ENCODE measurements at places on chromosomes 7 and 10.
A peak's percentile ranks its signal among the peaks of the same experiment; 100 is the strongest.

DNA sequence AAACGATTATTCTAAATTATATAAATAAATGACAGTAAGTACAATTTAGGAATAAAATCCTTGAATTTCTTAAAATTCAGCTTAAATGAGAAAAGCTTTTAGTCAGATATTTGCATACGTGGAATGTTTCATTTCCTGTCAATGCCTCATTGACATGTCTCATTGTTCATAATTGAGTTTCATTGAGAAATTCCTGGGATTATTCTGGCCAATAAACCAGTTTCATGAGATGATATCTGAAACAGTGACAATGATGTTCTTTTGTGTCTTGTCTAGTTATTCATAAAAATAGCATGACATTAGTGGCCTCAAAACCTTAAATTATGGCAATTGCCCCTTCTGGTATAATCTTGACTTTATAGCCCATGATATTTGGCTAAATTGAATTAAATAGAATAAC lies 95.8 kb downstream of the DKK1 start:
- DNase-seq = no peak

GRCh38 chr10:5812283-5813090 lies 747 bp downstream of the GDI2 start:
- peak; percentile 47 for DNase-seq

DNA sequence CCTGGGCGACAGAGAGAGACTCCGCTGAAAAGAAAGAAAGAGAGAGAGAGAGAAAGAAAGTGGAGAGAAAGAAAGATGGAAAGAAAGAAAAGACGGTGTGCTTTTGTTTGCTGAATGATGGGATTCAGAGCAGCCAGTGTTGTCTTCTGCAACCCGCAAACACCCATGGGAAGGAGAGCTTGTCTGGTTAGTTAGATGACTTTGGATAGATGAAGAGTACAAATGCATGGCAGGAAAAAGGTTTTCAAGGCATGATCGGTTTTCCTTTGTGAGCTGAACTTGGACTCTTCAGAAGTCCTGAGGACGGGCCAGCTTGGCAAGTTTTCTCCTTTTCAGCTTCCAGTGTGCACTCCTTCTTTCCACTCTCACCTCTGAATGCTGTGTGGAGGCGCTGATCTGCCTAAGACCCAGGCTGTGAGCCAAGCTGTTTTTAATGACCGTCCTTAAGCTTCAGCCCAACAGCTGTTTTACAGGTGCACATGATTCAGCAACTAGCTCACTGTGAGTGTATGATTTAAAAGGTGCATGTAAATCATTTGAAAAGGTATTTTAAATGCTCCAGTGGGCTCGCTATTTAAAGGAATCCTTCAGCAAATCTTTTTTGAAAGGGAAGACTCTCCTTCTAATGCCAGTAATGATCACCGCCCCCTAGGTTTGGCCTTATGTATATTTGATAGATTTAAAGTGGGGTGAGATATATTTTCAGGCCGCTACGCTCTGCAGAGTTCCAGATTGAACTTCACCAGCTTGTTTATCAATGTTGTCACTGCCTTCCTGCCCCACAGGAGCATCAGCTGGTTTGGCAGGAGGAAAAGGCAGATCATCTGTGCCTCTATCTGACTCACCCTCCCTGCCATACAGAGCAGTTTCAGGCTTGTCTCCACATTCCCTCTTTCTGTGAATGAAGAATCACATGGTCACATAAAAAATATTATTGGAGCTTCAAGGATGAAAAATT lies 115.0 kb downstream of the PLXDC2 start:
- DNase-seq = peak; percentile 87

GRCh38 chr10:51879238-51879637 lies 179.8 kb upstream of the CSTF2T start:
- peak; percentile 97 for DNase-seq

DNA sequence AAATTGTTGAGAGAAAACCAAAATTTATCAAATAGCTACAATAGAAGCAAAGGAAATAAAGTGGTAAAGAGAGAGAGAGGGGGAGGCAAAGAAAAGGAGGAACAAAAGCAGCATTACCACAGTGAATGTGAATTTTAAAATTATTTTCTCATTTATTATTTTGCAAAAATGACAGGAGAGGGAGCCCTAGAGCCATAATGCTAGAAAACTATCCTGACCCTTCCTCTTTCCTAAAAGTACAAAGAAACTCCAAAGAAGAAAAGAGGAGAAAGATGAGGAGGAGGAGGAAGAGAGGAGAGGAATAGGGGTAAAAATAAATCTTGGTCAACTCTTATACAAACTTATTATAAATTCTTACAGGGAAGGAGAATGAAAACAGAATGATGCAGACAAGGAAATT lies 921.5 kb downstream of the NRG3 start:
- DNase-seq = peak; percentile 2

GRCh38 chr7:22214000-22214399 lies 143.0 kb downstream of the RAPGEF5 start:
- DNase-seq = no peak

DNA sequence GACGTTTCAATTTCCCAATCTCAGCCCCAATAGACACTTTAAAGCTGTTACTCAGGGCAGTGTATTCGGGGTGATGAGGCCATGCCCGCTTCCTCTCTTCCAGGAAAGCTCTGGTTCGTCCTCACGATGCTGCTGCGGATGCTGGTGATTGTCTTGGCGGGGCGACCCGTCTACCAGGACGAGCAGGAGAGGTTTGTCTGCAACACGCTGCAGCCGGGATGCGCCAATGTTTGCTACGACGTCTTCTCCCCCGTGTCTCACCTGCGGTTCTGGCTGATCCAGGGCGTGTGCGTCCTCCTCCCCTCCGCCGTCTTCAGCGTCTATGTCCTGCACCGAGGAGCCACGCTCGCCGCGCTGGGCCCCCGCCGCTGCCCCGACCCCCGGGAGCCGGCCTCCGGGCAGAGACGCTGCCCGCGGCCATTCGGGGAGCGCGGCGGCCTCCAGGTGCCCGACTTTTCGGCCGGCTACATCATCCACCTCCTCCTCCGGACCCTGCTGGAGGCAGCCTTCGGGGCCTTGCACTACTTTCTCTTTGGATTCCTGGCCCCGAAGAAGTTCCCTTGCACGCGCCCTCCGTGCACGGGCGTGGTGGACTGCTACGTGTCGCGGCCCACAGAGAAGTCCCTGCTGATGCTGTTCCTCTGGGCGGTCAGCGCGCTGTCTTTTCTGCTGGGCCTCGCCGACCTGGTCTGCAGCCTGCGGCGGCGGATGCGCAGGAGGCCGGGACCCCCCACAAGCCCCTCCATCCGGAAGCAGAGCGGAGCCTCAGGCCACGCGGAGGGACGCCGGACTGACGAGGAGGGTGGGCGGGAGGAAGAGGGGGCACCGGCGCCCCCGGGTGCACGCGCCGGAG lies 2.6 kb downstream of the GJD4 start:
- DNase-seq = no peak

GRCh38 chr7:159078911-159079270 lies 65.8 kb downstream of the VIPR2 start:
- DNase-seq = no peak

DNA sequence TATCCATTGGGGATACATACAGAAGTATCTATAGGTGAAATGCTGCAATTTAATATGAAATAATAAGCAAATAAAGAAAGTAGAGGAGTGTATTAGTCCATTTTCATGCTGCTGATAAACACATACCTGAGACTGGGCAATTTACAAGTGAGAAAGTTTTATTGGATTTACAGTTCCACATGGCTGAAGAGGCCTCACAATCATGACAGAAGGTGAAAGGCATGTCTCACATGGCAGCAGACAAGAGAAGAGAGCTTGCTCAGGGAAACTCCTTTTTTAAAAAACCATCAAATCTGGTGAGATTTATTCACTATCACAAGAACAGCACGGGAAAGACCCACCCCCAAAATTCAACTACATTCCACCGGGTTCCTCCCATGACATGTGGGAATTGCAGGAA lies 82.8 kb upstream of the TRIM24 start:
- DNase-seq = peak; percentile 67

GRCh38 chr7:74306004-74306729 lies 17.0 kb downstream of the CLIP2 start:
- DNase-seq = no peak

DNA sequence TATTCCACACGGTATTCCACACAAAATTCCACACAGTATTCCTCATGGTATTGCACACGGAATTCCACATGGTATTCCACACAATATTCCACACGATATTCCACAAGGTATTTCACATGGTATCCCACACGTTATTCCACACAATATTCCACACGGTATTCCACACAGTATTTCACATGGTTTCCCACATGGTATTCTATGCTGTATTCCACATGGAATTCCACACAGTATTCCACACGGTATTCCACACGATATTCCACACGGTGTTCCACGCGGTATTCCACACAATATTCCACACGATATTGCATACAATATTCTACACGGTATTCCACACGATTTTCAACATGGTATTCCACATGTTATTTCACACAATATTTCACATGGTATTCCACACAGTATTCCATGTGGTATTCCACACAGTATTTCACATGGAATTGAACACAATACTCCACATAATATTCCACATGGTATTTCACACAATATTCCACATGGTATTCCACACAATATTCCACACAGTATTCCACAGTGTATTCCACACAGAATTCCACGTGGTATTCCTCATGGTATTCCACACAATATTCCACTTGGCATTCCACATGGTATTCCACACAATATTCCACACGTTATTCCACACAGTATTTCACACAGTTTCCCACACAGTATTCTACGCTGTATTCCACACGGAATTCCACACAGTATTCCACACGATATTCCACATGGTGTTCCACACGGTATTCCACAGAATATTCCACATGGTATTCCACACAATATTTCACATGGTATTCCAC lies 136.0 kb upstream of the CHST15 start:
- DNase-seq = no peak

DNA sequence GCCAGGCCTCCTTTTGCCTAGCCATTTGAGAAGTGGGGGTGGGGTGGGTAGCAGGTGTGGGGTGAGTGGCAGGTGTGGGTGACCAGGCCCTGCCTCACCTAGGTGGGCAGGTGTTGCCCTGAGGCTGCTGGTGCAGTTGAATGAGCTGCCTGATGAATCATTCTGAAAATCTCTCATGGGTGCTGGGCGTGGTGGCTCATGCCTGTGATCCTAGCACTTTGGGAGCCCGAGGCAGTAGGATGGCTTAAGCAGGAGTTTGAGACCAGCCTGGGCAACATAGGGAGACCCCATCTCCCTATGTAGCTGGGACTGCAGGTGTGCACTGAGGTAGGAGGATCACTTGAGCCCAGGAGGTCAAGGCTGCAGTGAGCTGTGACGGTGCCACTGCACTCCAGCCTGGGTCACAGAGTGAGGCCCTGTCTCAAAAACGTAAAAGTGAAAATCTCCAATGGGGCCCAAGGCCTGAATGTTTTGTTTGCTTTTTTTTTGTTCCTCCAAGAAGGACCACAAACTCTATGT lies 17.7 kb downstream of the TSPAN14 start:
- peak; percentile 89 for DNase-seq

GRCh38 chr10:27822301-27822700 lies 76.7 kb upstream of the MKX start:
- peak; percentile 20 for DNase-seq

DNA sequence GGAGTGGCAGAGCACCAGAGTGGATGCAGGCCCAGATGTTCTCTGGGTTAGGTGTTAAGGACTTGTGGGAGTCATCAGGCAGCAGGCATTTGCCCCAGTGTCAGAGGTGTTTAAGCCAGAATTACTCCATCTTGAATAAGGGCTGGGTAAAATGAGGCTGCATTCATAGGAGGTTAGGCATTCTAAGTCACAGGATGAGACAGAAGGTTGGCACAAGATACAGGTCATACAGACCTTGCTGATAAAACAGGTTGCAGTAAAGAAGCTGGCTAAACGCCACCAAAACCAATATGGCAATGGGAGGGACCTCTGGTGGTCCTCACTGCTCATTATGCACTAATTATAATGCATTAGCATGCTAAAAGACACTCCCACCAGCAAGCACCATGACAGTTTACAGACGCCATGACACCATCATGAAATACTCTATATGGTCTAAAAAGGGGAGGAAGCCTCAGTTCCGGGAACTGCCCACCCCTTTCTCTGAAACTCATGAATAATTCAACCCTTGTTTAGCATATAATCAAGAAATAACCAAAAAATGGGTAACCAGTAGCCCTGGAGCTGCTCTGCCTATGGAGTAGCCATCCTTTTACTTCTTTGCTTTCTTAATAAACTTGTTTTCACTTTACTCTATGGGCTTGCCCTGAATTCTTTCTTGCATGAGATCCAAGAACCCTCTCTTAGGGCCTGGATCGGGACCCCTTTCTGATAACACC lies 882 bp upstream of the LRRC61 start:
- DNase-seq = peak; percentile 40

GRCh38 chr10:72085864-72086465 lies 2.4 kb downstream of the SPOCK2 start:
- DNase-seq = no peak

GRCh38 chr10:73875139-73875475 lies 752 bp upstream of the CAMK2G start:
- no peak for DNase-seq

- no peak for DNase-seq
Observed at GRCh38 chr7:90677486-90678404, 81.6 kb downstream of the CDK14 start.

GRCh38 chr7:88217675-88218428 lies 2.0 kb downstream of the SRI start:
- peak; percentile 69 for DNase-seq

DNA sequence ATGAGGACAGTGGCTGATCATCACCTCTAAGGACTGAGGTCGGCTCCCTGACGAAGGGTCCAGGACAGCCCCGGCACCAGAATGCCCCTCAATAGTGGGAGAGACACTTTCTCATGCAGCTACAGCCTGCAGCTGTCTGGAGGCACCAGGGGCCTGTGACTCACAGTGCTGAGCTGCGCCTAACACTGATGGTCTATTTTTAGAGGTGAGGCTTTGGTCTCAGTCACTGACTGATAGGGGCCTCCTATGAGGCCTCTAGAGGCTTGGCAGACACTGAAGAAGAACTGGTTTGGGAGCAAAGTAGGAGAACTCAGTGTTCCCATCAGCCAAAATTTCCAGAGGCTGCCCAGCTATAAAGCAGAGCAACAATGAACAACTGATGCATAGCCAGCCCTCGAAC lies 130.1 kb downstream of the COBL start:
- DNase-seq = peak; percentile 17

DNA sequence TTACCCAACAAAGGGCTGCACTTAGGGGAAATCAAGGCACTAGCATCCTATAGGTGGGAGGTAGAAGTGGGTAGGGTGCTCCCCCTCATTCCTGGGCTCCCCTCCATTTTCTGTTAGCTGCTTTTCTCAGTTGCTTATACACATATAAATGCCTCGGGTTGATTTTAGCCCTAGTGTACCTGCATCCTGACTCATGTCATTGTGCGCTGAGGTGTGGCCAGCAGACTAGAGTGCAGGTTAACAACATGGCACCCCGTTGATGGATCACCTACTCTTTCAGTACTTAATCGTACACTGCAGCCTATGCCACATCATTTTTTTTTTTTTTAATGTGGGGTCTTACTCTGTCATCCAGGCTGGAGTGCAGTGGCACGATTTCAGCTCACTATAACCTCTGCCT lies 144.0 kb upstream of the ITGB1 start:
- DNase-seq = peak; percentile 42

- peak; percentile 89 for DNase-seq
Observed at GRCh38 chr10:77156406-77156879, 481.2 kb downstream of the KCNMA1 start.

GRCh38 chr10:28632584-28632945 lies 44.8 kb upstream of the BAMBI start:
- DNase-seq = peak; percentile 47

GRCh38 chr7:91929463-91929862 lies 11.2 kb upstream of the AKAP9 start:
- DNase-seq = peak; percentile 49

GRCh38 chr10:58153751-58154150 lies 113.9 kb downstream of the IPMK start:
- DNase-seq = no peak

- peak; percentile 37 for DNase-seq
Observed at GRCh38 chr10:102918817-102919245, 737 bp downstream of the CNNM2 start.

All from kidney tubule cell (primary cell).